Stimulated activated CD8-positive, alpha-beta memory T cell treated with anti-CD3 and anti-CD28 coated beads, Interleukin-4, amount 100 ng/mL, for 24 hours (primary cell): ENCODE measurements at places on chromosomes 13 and 19.

DNA sequence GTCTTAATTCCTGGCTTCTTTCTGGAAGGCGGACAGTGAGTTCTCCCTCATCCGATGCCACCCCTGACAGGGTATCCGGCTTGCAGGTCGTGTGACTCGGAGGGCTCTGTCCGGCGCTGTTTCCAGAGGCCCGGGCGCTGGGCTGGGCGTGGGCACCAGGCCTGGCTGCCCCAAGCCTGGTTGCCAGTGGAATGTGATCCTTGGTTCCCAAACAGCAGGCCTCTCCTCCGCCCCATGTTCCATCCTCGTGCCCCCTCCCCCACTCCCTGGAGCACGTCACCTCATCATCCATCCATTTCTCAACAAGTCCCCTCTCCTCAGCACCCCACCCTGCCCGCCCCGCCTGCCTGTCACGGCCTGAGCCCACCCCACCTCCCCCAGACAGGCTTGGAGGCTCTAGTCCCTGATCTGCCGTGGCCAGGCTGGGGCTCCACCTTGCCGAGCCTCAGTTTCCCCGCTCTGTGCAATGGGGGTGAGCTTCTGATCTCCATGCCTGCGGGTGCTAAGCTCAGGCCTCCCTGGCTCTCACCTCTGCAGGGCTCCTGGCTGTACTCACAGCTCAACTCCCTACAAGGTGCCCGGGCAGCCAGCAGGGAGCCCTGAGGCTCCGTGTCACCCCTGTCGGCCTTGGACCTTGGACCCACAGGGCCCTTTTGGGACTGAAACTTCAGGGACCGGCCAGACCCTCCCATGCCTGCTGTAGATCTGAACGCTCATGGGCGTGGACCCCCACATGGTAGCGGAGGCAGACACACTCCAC, 2.3 kb downstream of the TBXA2R start:
- no peak for DNase-seq

- no peak for DNase-seq
Observed at GRCh38 chr13:91627952-91628739, 229.7 kb downstream of the GPC5 start.

DNA sequence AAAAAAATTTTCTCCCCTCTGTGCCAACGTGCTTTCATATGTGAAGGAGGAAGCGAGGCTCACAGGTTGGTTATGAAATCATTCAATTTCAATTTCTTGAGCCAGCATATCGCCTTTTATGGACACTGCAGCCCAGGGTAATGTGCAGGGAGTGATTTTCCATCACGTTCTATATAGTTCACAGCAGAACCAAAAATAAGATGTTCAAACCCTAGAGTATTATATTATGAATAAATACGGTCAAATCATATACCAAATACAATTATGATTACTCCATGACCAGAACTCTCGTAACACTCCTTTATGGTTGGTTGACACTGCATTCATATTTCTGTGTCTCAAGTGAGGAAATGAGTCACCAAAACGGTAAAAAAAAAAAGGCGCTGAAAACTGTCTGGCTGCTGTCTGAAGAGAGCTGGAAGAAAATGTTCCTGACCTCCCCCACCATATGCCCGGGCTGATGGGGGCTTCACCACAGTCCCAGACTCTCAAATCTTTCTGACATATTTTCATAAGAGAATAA, 75.8 kb upstream of the UBAC2 start:
- DNase-seq: no peak

GRCh38 chr19:1154731-1155351, 19.2 kb downstream of the SBNO2 start:
- no peak for DNase-seq

- DNase-seq: no peak
Observed at GRCh38 chr13:26019881-26020870, 31.6 kb downstream of the SHISA2 start.

- DNase-seq: no peak
Observed at GRCh38 chr19:58326501-58326913, 287 bp upstream of the ZSCAN22 start.
